ENCODE measurements at places on chromosomes 4 and X.

DNA sequence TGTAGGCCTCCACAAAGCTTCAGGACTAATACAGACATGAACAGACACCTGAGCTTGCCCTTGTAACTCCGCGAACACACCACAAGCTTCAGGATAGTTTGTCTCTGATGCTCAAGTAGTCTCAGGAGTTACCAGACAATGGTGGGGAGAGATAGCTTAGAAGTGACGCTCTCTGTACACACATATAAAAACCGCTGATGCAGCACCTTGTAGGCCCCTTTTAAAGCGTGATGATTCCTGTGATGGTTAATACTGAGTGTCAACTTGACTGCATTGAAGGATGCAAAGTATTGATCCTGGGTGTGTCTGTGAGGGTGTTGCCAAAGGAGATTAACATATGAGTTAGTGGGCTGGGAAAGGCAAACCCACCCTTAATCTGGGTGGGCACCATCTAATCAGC is 78.7 kb downstream of the MAGED4 start:
- DNase-seq, result no peak

GRCh38 chr4:56762484-56763250 is 58.8 kb downstream of the SPINK2 start:
- DNase-seq, result no peak

DNA sequence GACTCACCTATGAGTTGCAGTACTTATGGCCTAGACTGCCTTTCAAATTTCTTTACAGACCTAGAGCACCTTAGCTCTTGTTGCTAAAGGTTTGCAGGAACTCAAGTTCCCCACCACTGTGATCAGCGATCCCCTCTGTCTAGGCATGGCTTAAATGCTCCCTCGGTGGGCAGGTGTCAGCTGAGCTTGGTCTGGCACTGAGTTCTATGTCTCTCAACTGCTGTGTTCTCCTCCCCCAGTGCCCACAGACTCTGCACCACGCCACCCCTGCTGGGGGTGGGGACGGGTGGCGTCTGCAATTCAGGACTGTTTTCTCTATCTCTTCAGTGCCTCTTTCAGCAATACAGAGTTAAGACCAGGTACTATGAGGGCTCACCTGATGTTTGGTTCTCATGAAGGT is 30.5 kb downstream of the TMEM271 start:
- no peak for DNase-seq

GRCh38 chr4:82687531-82687930 is 111.1 kb downstream of the SCD5 start:
- DNase-seq, result no peak

GRCh38 chr4:19030048-19030447 is 1008.5 kb upstream of the LCORL start:
- no peak for DNase-seq

DNA sequence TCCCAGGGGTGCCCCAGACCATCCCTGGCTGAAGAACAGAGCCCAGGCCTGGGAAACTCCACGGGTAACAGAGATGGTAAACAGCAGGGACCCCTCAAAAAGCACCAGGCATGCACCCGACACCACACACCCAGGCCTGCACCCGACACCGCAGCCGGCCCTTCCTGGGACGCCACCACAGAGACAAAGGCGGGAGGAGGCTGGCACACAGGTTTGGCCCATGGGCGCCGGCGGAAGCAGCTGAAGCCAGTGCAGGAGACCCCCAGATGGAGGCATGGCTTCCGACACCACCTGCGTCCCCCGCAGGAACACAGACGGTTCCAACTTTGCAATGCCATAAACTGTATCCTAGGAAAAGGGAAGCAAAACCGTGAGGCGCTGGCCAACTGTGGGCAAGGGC is 22.3 kb downstream of the CTBP1 start:
- no peak for DNase-seq

DNA sequence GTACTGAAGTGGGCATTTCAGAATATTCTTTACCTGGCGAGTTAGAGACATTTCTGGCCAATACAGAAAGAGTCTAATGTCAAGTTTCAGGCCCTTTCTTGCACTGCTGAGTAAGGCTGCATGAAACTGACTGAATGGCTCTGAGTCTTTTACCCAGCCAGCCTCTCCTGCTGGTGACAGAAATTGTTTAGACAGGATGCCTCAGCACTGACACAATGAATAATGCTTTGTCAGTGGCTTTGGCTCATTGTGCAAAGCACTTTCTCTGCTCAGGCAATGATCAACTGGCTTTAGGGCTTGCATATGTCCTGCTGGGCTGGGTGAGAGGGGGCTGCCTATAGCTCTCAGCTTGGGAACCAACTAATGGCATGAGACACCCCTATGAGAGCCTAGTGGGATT is 45.5 kb downstream of the CLNK start:
- no peak for DNase-seq

DNA sequence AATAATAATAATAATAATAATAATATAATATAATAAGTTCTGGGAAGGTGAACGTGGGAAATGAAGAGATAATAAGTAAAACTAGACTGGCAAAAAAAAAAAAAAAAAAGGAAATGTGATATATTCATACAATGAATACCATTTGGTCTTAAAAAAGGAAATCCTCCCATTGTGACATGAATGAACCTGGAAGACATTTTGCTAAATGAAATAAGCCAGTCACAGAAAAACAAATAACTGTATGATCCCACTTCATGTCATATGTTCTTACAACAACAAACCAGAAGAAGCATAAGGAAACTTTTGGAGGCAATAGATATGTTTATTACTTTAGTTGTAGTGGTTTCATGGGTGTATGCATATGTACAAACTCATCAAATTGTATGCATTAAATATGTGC is 63.1 kb downstream of the ATP11C start:
- no peak for DNase-seq

Measured in stimulated activated CD4-positive, alpha-beta T cell treated with anti-CD3 and anti-CD28 coated beads, TNF-alpha, amount 100 ng/mL, for 1 hour (primary cell).